ENCODE measurements at places on chromosomes 1 and 21. TPM values are rescaled to one million over a fixed set of nuclear protein-coding genes. Genes with fewer than 3 reads are reported as not detected.

The MYCL gene
- total RNA-seq, result 16.9 TPM

DNA sequence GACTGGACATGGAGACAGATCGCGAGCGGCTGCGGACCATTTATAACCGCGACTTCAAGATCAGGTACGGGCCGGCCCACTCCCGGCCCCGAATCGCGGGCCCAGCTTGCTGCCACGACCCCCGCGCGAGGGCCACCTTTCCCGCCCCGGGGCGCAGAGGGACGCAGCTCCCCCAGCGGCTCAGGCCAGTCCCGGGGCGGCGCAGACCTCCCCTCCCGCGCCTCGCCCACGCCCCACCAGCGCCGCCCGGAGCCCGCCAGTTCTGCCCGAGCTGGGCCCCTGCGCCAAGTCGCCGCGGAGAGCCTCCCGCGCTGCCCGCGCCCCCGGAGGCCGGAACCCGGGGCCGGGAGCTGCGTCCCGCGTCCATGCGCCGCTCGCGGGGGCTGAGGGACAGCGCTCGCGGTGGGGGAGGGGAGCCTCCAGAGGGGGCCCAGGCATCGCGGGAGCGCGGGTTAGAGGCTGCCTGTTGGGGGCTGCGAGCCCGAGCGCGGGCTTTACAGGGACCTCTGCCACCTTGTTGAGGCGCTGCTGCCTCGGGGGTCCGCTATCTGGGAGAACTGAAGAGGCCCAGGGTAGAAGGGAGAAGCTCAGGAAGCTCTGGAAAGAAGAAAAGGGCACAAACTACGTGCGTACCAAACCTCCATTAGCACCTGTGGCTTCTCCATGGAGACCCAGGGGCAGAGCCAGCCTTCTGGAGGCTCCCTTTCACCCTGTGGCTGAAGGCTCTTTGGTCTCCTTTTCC is 698 bp downstream of the MOV10 start:
- ATAC-seq, result peak; percentile 59

- ATAC-seq, result no peak
Observed at GRCh38 chr1:153246018-153246417, 13.5 kb upstream of the LORICRIN start.

GRCh38 chr1:75502776-75503175 is 108.1 kb downstream of the SLC44A5 start:
- peak; percentile 67 for ATAC-seq

- ATAC-seq, result no peak
Observed at GRCh38 chr21:41220208-41220733, 52.3 kb downstream of the BACE2 start.

DNA sequence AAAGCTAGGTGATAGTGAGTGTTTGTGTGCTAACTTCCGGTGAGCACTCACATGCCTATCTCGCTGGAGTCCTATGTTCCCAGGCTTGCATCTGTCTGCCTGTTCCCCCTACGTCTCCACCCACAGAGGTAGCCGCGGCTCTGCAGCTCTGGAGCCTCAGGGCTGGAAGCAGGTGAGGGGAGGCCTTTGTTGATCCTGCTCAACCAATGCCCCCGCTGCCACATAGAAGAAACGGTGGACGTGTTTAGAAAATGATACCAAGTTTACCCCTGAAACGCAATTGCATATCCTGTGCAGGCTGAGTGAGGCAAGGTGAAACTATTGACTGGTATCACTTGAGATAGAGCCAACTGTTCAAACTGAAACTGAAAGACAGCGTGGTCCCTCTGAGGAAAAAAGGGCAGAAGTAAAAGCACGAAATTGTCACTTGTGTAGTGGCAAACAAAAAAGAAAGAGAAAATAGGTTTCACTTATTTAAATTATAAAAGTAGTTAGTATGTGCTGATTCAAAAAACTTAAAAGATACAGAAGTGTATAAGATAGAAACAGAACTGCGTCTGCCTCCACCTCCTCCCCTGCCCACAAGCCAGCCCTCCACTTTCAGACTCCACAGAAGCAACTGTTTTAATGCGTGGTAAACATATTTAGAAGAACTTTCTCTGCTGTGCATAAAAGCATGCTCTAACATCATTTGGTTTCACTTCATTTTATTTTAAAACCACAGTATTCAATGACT is 38.6 kb upstream of the ETS2 start:
- ATAC-seq, result peak; percentile 68

All from esophagus mucosa (tissue), 1 donor.